ENCODE measurements at places on chromosomes 1 and 21.

GRCh38 chr21:44423312-44423821 lies 31.9 kb upstream of the LRRC3 start:
- DNase-seq, result no peak

GRCh38 chr1:25657121-25657882 lies 40.7 kb downstream of the MAN1C1 start:
- DNase-seq, result no peak

GRCh38 chr1:31567956-31568570 lies 8.3 kb upstream of the TINAGL1 start:
- no peak for DNase-seq

GRCh38 chr1:110976089-110976488 lies 12.4 kb upstream of the LRIF1 start:
- DNase-seq, result no peak

GRCh38 chr1:224235813-224236493 lies 52.9 kb downstream of the DEGS1 start:
- no peak for DNase-seq

DNA sequence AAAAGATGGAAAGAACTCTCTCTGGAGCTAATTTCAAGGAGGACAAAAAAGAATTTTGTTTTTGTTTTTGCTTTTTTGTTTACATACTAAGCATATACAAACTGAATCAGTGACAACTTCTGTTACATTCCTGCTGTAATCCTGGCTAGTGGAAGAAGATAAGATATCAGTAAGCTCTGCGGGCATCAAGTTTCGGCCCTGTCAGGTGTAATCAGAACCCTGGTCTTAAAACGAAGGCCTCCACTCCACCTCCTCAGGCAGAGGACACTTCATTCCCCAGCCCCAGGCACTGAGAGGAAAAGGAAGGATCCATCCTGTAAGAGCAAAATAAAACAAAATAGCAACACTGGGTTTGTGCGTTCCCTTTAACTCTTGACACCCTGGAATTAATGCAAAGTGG lies 88.9 kb upstream of the ARHGAP29 start:
- no peak for DNase-seq

DNA sequence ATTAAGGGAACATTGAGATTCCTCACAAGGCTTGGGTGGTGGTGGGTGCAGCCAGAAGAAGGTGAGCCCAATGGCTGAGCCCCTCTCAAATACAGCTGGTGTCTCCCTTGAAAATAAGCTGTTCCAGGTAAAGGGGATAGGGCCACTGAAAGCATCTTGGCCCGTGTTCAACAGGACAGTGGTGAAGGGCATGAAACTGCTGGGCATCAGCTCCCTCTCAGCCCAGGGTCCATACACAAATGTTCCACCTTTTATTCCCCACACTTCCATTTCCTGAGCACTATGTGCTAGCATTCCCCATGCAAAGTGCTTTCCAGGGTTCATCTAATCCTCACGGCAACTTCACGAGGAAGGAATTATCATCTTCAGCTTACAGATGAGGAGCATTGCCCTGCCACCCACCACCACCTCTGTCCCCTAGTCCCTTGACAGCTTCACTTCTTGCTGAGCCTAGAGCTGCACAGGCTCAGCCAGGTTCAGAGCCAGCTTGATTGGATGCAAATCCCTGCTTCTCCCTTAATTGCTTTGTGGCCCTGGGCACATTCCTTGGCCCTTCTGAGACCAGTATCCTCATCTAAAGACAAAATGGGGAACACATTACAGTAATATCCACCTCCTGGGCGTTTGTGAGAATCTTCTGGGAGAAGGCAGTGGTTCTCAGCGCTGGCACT lies 9.6 kb downstream of the TAGLN2 start:
- DNase-seq, result no peak

- no peak for DNase-seq
Measured at GRCh38 chr1:207691841-207692240, 46.9 kb downstream of the CR1L start.

DNA sequence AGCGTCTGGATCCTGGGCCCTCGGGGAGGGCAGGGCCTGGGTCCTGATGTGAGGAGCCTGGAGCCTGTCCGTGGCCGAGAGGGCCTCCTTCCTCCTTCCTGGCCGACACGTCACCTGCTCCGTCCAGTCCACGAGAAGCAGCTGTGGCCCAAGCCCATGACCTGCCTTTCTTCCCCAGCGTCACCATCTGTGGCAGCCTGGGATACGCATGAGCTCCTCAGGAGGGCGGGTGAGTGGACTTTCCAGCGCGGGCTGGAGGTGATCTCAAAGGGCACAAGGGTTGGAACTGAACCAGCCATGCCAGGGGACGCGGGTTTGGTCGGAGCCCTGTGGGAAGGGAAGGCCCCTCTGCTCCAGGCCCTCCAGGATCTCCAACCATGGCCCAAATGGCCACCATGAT lies 90.4 kb downstream of the DHRS3 start:
- no peak for DNase-seq

- no peak for DNase-seq
Measured at GRCh38 chr1:16922885-16923431, 1.2 kb downstream of the CROCC start.

DNA sequence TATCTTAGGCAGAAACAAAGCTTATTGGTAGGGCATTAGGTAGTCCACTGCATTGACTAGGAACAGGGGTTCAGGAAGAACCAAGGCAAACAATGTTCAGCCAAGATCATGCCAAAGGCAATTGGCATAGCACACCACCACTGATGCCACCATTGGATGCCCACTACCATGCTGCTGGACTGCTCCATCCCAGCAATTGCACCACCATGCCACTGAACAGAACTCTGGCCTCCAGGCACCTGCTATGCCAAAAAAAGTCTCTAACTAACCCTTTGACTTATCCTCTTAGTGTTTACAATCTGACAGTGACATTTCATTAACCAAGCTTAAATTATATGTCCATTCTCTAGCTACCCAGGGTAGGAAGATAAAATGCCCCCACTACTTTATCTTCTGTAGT lies 509.6 kb upstream of the CAMK1G start:
- DNase-seq, result no peak

DNA sequence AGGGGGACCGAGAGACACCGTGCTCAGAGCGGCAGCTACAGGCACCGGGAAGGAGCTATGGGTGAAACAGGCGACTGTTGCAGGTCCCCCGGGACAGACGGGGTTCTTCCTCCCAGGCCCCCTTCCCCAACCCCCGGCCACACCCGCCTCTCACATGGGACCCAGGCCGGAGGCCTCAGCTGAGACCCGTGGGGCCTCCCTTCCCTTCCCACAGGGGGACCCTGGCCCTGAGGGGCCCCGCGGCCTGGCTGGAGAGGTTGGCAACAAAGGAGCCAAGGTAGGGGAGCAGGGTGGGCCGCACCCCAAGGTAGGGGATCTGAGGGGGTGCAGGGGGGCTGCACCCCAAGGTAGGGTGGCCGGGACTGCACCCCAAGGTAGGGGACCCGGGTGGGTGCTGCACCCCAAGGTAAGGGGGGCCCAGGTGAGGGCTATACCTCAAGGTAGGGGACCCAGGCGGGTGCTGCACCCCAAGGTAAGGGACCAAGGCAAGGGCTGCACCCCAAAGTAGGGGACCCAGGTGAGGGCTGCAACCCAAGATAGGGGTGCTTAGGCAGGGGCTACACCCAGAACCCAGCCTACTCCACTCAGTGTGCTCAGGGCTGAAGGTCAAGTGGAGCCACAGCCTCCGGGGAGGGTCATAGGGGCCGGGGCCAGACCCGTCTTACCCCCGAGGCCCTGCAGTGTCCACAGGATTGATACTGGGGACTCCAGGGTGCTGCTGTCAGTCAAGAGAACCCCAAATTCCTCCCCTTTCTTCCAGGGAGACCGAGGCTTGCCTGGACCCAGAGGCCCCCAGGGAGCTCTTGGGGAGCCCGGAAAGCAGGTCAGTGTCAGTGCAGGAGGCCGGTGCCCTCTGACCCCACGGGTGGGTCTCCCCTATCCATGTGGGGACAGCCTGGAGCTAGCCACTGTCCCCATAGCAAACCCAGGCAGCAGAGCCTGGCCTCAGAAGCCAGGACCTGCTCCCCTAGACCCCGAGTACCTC lies 22.7 kb downstream of the COL6A2 start:
- no peak for DNase-seq

DNA sequence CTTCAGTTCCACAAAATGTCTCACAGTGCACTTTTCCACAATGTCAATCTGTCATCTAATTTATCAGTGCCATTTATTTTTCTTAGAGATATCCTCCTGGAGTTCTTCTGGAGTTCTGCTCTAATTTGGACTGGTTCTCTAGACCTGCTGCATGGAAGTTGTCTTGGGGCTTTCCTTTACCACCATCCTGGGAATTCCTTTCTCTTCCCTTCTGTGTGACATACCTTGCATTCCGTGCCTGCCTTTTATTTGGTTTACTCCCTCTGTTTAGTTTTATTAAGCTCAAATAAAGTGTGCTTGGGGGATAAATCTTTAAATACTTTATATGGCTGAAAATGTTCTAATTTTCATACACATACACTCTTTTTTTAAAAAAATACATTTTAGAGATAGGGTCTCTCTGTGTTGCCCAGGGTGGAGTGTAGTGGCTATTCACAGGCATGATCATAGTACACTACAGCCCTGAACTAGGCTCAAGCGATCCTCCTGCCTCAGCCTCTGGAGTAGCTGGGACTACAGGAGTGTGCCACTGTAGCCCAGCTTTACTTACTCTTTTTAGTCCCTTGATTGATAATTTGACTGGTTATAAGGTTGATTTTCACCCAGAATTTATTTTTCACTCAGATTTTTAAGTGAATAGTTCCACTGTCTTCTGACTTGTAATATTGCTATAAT lies 14.4 kb downstream of the MTF2 start:
- DNase-seq, result no peak

DNA sequence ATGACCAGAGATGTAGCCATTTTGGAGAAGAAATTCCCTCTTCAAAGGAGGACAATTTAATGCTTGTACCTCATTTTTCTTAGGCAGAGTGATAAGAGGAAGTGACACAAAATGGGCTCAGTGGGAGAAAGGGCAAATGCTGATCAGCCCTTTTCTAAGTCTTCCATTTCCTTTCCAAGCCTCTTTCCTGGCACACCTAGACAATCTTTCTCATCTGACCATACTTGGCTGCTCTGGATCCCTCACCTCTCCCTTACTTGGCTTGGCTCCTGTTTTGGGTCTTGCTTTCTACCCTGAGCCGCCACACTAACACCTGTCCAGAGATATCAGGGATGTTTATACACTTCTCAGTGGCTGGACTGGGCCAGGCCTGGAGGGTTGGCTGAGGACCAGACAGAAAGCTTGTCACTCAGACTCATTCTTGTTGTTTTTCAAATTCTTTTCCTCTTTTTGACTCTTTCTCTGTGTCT lies 13.1 kb downstream of the TXNIP start:
- DNase-seq, result no peak

GRCh38 chr1:181112071-181112929 lies 23.8 kb downstream of the IER5 start:
- DNase-seq, result no peak

DNA sequence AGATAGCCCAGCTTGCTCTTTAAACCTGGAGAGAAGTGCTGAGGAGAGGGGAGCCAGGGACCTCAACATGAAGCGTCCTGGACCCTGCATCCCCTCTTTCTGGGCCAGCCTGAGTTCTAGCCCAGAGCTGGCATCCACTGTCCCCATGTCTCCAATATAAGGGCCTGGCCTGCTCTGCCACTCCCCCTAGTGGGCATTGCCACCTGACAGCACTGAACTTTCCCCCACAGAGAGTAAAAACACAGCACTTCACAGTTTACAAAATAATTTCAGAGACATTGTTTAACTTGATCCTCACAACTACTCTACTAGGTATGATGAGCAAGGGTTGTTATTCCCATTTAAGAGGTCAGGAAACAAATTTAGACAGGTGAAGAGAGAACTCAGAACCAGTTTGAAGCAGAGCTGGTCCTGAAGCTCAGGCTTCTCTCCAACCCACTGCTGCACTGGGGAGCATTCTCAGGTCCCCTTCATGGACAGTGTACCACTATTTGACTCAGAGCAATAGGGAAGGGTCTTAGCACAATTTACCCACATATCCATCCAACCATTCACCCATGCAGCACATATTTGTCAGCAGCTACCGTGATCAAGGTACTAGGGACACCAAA lies 151.2 kb downstream of the DMRTA2 start:
- DNase-seq, result no peak

DNA sequence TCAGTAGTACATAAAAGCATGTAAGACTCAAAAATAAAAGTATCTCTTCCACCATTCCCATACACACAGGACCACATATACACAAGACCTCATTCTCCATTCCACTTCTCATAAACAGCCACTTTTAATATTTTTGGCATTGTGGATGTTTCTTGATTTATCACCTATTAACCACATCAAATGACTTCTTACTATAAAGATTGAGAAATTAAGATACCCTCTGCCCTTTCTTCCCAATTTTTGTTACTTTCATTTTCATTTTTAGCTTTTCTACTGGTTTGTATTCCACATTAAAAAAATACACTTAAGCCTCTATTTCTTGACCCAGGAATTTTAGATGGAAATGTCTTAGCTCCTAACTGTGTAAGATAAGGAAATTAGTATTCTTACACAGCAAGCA lies 22.8 kb downstream of the AKT3 start:
- DNase-seq, result no peak

DNA sequence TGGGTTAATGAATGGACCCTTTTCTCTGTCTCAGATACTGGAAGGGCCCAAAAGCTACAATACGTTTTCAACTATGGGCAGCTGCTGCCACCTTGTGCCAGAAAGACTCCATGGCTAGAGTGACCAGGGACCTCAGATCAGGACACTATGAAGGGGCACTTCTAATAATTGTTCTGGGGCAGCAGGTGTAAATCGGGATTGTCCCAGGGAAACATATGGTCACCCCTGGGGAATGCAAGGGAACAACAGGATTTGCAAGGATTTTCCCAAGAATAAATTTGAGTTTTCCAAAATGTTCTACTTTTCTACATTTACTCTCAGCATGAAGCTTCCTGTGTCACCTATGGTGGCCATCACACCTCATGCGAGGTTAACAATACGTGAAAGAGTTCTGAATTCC lies 12.0 kb upstream of the FCAMR start:
- DNase-seq, result peak; percentile 35

DNA sequence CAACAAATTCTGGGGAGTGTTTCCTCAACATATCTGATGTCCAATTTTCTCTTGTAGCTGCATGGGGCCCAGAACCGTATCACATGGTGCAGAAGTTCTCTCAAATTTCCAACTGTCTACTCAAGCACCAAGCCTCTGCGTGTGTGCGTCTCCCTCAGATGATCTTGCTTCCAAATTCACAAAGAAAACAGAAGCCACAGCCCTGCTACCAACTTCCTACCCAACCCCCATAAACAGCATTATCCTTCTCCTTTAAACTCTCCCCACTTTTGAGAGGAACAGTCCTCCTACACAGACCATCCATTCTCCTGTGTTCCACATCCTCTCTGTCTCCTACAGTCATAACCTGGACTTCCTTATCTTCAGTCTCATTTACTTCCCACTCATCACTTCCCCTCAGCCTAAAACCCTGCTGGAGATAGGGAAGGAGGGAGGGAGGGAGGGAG lies 354.1 kb downstream of the SMYD3 start:
- no peak for DNase-seq

DNA sequence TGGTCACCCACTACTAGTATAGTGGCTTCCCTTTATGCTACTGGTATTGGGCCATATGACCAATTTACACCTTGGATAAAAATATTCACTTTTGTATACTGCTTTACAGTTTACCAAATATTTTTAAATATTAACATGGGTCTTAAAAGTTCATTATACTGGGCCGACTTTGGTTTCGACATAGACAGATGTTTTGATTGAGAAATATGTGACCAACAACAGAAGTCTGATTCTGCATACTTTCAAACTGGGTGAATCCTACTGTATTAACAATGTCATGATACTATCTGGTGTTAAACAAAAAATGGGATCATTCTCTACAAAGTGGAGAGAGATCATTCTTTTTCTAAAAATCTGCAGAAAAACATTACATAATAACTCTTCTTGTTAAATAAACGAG lies 134.8 kb downstream of the AKT3 start:
- DNase-seq, result no peak
